ENCODE measurements at places on chromosomes 6 and 20. TPM values are rescaled to one million over a fixed set of nuclear protein-coding genes. Genes with fewer than 3 reads are reported as not detected.

- no peak for DNase-seq
These were observed 21.9 kb downstream of the SLC17A5 start for GRCh38 chr6:73631849-73632248.

DNA sequence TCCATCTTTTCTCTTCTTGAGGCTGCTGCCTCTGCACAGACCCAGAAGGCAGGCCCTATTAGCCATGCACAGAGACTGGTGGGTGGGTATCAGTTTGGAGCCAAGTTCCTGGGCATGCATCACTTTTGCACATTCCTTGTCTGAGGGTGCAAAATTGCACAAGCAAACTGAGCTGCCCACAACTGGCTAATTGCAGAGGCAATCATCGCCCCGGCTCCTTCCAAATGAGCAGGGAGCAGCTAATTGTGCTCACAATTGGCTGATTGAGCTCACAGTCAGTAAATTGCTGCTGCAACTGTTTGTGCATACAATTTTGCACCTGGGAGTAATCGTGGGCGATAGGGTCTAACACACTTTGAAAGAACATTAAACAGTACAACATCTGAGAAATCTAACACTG is 511.4 kb downstream of the DHX35 start:
- DNase-seq = no peak

GRCh38 chr20:23246717-23247664 is 103.6 kb upstream of the NXT1 start:
- peak; percentile 72 for DNase-seq

DNA sequence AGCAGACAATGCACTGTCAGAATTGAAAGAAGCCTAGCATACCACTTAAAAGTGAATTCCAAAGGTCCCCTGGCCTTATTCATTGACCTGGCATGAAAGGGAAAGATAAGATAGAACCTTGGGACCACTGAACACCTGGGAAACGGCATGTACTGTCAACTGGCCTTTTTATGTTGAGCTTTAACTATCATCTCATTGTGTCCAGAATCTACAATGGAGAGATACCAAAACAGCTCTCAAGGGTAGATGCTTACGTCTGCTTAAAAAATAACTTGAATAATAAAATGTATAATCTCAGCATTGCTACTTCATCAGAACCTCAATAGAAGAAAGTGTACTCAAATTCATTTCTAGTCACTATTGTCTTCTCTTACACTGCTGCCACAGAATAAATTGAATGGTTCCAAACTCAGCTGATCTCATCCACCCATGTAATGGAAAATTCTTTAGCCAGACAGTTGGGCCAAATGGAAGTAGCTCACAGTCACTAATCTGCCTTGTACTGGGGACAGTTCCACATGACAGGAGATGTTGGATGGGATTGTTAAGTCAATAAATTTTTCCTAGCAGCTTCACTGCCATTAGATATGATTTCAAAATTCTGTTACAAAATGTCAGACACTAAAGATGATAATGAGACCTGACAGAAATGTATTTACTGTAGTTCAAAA is 93.8 kb downstream of the MLIP start:
- no peak for DNase-seq

- DNase-seq = no peak
These were observed 78.6 kb upstream of the RBM24 start for GRCh38 chr6:17202526-17202925.

DNA sequence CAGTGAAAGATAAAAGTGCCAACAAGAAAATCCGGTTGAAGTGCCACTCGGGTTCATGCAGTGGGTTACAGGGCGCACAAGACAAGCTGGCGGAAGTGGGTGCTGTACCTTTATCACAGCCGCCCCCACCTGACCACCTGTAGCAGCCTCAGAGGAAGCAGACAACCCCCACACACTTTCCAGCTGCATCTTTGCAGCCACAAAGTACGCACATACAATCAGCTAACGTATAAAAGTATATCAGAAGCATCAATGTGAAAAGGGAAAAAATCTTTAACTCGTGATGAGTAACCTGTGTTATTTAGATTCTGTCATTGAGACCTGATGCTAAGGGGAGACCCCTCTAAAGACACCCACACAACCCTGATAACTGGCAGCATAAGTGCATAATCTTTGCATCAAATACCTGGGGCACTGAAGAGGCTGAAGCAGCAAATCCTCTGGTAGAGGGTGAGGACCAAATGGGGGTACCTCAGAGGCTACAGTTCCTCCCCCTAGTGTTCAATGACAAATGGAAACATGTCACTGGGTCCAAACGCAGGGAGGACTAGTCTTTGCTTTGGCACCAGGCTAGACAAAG is 22.1 kb downstream of the BACH2 start:
- no peak for DNase-seq

- DNase-seq = no peak
These were observed 27.3 kb upstream of the GABRR1 start for GRCh38 chr6:89244241-89244985.

DNA sequence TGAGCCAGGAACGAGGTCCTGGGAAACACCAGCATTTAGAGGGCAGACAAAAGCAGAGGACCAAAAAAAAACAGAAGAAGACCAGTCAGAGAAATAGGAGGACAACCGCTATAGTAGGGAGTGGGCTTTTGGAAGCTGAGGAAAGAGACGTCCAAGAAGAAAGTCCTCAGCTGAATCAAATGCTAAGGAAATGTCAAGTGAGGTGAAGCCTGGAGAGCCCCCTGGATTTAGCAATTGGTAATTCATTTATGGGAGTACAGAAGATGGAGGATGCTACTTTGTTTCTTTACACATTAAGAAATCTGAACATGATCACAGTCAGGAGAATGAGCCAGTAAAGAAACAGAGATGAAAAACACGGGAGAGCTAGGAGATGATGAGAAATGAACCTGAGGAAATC is 41.1 kb downstream of the LRP11 start:
- DNase-seq = no peak

Gene RSPO4
- total RNA-seq = 0.71 TPM

Gene GTSF1L
- total RNA-seq = not detected

Gene STXBP5
- 13.0 TPM for total RNA-seq

Gene GNAS-AS1
- 0.37 TPM for total RNA-seq

Gene LY6G6D
- not detected for total RNA-seq

All from left cardiac atrium (tissue), 4 donors.